ENCODE measurements at places on chromosomes 6 and 20.

GRCh38 chr20:64222291-64222735 is 33.2 kb upstream of the PCMTD2 start:
- DNase-seq = no peak

DNA sequence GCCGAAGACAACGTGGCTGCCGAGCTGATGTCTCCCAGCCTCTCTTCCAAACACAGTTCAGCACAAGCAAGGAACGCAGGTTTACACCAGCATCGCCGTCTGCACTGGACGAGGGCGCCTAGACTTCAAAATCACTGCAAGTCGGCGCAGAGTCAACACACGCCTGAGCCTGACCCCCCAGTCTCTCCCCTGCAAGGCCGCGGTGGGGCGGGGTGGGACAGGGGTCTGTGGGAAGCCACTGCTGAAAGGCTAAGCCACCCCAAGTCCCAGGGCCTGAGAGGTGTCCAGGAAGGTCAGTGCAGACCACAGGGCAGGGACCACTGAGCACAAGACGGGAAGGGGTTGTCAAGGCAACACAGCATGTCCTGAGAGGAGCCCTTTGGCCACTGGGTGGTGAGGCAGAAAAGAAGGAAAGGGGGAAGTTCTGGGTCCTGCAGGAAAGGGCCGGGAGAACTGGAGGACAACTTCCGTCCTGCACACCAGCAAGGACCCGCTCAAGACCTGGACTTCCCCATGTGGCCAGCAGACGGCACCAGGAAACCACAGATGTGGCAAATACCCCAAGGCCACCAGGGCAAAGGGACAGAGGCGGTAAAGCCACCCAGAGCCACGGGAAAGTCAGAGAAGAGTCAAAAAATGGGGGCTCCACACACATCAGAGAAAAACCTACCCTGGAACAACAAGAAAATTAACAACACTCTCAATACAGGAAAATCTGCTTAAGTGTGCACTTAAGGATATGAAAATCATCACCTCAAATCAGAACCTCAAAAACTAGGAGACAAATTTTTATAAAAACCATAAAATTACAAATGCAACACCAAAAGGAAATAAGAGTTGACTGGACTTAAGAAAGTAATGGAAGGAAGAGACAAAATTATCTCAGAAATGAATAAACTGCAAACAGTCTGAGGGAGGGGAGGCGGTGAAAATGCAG is 84.8 kb downstream of the TAF4 start:
- DNase-seq = no peak

DNA sequence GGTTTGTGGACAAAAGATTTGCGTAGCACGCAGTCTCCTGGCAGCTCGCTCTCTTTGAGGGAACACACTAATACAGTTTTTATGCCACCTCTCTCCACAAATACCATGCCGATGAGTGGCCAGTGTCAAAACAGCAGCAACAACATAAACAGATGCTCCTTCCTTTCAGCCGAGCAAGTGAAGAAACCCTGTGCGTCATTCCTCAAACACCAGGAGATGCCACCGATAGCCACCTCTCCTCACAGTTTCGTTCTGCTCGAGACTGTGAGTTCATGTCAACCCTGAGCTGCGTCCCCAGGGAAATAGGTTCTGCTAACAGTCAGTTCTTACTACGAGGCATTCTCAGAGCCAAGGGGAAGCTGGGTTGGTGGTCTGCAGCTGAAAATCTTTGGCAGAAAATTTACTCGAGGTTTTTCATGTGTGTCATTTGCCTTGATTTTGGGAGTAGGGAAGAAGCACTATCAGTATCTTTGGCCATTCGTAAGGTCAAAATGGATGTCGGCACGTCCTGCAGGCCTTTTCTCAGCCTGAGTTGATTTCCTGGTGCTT is 59.9 kb downstream of the EYA2 start:
- DNase-seq = no peak

GRCh38 chr6:49038294-49038822 is 424.7 kb downstream of the MMUT start:
- no peak for DNase-seq

GRCh38 chr6:25960734-25961133 is 1.9 kb upstream of the TRIM38 start:
- no peak for DNase-seq

- no peak for DNase-seq
Observed at GRCh38 chr6:76886900-76887299, 576.4 kb downstream of the HTR1B start.

DNA sequence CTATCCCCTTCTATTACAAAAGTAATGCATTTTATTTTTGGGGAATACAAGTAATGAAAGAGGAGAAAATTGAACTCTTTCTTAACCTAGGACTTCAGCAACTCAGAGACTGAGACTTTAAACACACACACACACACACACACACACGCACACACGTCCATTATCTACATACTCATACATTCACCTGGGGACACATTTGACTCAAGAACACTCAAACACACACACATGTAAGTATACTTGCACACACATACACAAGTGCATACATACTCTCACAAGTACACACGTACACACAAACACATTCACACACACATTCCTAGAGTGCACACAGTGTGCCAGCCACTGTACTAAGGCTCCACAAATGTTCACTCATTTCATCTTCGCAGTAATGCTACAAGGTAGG is 2.1 kb upstream of the R3HDML start:
- no peak for DNase-seq

- no peak for DNase-seq
Observed at GRCh38 chr6:25558155-25558817, 93.7 kb upstream of the SCGN start.

DNA sequence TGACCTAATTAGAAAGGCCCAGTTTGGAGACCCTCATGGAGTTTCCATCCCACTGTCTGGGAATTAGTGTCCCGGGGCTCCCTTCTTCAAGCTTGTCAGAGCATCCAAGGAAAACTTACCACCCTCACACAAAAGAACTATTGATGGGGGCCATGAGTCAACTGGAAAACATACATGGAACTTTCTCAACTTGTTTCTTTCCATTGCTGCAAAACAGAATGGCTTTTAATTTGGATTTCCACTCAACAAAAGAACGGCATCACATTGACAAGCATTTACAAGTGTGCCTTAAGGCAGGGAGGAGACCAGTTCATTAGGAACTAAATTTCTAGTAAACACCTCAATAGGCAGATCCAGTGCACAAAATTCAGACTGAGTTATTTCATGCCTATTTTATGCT is 289.1 kb upstream of the PREP start:
- no peak for DNase-seq

DNA sequence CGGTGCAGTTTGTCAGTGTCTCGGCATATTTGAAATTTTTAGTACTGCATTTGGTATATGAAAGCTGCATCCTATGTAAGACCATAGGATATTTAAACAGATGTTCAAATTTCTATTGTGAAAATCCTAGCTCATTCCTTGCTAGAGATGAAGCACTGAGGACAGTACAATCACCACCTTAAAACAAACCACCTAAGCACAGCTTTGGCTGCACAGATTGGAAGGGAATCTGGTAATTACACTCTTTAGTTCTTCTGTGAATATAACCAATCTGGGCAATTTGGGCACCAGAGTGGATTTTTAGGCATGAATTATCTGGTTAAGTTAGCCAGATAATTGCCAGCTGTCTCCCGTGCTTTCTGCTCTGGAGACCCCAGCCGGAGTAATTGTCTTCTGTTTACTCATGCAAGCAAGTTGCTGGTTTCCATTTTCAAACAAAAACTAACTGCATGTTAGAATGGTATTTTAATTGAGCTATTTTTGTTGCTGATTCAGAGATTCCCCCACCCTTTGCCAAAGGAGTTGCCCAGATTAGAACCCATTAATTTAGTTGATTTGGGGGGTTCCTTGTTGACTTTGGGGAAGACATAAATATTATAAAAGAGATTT is 36.9 kb downstream of the E2F3 start:
- DNase-seq = no peak

- DNase-seq = no peak
Observed at GRCh38 chr6:19873031-19873430, 35.9 kb downstream of the ID4 start.

GRCh38 chr6:150567823-150568383 is 31.8 kb upstream of the PLEKHG1 start:
- no peak for DNase-seq

GRCh38 chr20:57662456-57663240 is 42.4 kb upstream of the ZBP1 start:
- no peak for DNase-seq

DNA sequence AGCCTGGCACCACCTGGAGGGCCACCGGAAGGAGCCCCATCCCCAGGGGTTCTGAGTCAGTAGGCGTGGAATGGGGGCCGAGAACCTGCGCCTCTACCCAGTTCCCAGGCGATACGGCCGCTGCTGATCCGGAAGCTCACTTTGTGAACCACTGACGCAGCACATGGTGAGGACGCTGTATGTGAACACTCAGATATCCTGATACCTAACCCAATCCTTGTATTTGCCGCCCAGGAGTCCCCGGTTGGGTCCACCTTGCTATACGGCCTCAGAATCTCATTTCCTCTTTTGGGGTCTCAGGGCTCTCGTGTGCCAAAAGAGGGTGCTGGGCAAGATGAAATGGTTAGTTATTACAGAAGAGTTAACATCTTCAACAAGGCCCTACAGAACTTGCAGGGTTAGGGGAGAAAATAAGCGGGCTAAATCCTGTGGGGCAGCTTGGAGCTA is 604 bp upstream of the RAB5IF start:
- no peak for DNase-seq

DNA sequence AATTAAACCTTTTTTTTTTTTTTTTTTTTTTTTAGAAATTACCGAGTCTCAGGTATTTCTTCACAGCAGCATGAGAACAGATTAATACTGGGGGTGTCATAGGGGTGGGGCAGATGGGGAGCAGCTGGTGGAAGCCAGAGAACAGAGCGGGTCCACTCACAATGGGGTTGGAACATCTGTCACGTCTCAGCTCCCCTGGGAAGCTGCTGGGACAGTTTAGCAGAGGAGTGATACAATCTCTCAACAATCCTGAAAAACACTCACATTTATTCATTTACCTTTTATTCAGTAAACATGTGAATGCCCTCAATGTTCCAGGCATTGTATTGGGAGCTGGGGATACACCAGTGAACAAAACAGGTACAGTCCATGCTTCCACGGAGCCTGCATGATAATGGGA is 162.2 kb downstream of the SMOC2 start:
- no peak for DNase-seq

DNA sequence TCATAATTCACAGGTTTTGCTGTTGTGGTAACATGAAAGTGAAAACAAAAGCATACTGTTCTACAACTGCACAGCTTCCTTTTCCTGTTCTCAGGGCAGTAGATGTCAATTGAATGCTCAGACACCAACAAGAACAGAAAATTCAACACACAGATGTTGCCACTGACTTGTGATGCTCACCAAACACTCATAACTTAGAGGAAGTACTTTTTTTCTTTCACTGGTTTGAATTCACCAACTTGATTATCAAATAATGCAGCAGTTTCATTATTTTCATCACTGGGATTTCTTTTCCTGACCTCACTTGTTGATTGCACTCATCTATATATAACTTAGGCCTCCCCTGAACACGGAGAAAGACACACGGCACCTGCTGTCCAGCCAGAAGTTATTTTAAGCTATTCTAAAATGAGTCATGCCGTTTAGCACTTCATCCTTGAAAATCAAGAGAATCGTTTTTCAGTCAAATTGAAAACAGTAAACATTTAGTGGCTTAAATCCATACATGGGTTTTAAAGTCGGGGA is 949 bp downstream of the TXLNB start:
- no peak for DNase-seq

DNA sequence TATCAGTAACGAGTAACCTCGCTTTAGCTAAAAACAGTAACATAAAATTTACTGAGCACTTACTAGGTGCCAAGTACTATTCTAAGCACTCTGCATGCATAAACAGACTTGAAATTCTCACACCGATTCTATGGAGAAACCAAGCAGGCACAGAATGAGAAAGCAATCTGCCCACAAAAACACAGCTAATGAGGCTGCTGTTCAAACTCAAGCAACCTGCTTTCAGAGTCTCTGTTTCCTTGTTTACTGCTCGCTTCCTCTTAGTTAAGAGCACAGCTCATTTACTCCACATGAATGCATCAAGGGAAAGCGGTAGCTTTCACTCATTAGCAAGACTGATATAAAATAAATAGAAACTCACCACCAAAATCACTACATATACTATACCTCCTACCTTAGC is 37.4 kb downstream of the PRKN start:
- DNase-seq = no peak

- no peak for DNase-seq
Observed at GRCh38 chr6:157223511-157223910, 99.8 kb downstream of the TMEM242 start.

DNA sequence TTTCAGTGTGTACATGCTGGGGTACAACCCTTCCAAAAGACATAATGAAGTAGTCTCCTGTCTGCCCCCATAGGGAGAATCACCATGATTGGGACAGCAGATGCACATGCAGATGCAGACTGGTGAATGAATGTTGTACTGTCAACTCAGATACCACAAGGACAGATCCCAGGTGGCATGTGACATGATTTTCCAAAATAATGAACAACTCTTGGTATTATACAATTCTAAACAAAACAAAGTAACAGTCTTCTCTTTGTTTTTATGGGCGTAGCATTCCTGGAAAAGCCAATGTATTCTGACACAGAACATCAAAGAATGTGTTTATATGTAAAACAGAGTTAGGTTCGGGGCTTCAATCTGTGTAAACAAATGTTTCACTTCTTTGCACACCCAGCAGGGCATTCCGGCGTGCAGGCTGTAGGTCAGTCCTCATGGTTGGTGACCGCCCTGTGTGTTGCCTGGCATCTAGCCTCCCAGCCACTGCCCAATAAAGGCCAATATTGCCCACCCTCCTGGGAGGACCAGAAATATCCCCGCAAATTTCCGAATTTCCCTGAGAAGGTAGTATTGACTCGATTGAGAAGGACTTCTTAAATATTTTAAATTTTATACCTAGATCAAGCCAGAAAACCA is 127.7 kb downstream of the KLHL32 start:
- no peak for DNase-seq

DNA sequence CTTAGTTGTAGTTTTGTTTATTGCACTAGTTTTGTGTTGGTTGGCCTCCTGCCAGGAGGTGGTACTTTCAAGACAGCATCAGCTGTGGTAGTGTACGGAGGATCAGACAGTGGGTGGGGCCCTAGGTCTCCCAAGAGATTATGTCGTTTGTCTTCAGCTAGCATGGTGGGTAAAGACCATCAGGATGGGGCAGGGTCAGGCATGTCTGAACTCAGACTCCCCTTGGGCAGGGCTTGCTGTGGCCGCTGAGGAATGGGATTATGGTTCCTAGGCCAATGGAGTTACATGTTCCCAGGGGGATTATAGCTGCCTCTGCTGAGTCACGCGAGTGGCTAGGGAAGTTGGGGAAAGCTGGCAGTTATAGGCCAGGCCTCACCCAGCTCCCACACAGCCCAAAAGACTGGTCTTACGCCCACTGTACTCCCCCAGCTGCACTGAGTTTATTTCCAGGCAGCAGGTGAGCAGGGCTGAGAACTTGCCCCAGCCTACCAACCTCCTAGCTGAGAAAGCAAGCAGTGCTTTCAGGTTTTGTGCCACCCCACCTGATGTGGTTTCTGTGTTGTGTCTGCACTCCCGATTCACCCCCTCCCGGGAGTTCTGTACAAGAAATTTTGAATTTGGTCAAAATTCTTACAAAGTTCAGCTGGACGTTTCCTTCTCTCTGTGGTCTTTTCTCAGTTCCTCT is 24.7 kb downstream of the ZSCAN31 start:
- DNase-seq = no peak

Measured in activated effector memory CD4-positive, alpha-beta T cell treated with Interleukin-2 at 50 U/mL for 16 hours (primary cell).